Activated CD4-positive, alpha-beta T cell treated with anti-CD3 and anti-CD28 coated beads, Interleukin-2, amount 50 U/mL, for 48 hours (primary cell): ENCODE measurements at places on chromosomes 7 and 10.

- no peak for DNase-seq
These were observed 30.0 kb downstream of the NUDT1 start for GRCh38 chr7:2272031-2272430.

GRCh38 chr10:42962902-42963231 lies 114.0 kb upstream of the RET start:
- DNase-seq: no peak

DNA sequence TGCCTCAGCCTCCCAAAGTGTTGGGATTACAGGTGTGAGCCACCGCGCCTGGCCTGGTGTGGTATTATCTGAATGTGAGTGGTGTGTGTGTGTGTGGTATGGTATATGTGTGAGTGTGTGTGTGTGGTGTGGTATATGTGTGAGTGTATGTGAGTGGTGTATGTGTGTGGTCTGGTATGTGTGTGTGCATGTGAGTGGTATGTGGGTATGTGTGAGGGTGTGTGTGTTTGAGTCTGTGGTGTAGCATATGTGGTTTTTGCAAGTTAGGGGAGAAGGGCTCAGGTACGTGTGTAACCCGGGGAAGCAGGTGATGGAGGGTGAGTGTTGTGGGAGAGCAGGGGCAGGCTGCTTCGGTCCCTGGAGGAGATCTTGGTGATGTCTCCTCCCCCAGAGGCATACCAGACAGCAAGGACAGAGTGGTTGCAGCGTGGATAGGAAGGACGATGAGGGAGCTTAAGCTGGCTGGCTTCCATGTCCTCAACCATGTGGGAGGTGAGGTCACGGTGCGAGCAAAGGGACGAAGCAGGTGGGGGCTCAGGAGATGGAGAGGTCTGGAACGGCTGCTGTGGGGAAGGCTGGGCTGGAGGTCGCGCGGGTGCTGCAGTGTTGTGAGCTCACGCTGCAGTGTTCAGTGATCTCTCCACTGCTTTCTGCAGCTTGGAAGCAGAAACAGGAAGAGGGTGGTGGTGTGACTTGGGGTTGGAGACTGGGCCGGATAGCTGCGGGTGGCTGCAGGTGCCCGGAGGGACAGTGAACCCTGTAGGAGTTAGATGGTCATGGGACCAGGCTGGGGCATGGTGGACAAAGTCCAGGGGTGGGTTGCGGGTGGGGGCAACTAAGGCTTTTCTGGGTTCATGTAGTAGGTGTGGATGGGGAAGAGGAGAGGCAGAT lies 5.0 kb downstream of the ZYX start:
- peak; percentile 28 for DNase-seq

DNA sequence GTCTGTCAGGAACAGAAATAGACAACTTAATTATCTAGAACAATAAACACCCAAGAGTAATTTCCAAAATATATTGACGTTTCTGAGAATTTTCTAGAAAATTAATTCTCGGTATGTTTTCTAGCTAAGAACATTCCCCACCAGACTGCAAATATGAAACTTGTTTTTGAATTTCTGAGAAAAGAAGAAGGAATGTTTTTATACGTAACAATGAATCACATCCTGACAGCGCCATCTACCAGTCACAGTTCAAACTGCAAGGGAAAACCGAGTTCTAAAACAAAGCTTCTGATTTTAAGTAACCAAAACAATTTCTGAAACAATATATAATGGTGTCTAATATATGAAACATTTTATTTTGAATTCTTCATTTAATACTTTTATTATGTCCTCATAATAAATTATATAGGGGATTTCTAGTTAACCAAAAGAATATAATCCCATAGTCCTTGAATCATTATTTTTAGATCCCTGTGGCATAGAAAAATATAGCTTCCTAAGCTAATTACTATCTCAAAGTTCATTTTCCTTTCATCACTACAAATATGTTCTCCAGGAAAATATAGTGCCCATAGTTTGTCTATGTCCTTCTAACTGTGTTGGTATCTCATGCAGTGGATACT lies 34.5 kb upstream of the MEOX2 start:
- DNase-seq: peak; percentile 25

- DNase-seq: no peak
These were observed 7.4 kb downstream of the ZSCAN21 start for GRCh38 chr7:100057006-100057405.

GRCh38 chr10:19577807-19578206 lies 238.4 kb upstream of the PLXDC2 start:
- DNase-seq: no peak

GRCh38 chr10:84291384-84291783 lies 37.0 kb upstream of the CCSER2 start:
- DNase-seq: no peak

GRCh38 chr10:87657371-87657770 lies 2.3 kb upstream of the PAPSS2 start:
- no peak for DNase-seq

- no peak for DNase-seq
These were observed 367.8 kb upstream of the ZMIZ1 start for GRCh38 chr10:78700816-78701520.

- DNase-seq: no peak
These were observed 55.1 kb upstream of the GLCCI1 start for GRCh38 chr7:7913504-7913903.

DNA sequence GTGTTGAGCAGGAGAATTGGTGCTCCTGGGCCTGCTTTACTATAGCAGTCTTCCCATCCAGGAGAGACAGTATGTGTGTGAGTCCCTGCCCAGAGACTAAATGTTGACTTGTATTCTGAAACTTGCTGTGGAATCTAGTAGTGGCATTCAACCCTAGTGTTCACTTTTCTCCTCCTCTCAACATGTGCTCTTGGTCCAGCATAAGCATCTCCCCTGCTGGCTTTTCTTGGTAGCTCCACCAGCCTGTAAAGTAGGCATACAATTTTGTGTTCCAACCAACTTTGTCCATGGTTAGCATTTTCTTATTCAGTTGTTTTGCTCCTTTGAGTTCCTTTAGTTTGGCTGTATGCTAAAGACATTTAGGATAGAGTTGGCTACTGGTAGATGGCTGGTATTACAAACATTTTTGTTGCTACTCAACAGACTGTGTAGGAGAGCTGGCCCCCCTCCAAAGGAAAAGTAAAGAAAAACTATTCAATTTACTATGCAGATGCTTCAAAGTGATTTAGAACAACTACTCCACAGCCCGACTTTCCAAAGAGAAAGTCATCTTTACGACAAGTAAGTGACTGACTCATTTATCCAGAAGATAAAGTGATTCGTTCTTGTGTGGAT lies 46.0 kb downstream of the ASB4 start:
- no peak for DNase-seq

DNA sequence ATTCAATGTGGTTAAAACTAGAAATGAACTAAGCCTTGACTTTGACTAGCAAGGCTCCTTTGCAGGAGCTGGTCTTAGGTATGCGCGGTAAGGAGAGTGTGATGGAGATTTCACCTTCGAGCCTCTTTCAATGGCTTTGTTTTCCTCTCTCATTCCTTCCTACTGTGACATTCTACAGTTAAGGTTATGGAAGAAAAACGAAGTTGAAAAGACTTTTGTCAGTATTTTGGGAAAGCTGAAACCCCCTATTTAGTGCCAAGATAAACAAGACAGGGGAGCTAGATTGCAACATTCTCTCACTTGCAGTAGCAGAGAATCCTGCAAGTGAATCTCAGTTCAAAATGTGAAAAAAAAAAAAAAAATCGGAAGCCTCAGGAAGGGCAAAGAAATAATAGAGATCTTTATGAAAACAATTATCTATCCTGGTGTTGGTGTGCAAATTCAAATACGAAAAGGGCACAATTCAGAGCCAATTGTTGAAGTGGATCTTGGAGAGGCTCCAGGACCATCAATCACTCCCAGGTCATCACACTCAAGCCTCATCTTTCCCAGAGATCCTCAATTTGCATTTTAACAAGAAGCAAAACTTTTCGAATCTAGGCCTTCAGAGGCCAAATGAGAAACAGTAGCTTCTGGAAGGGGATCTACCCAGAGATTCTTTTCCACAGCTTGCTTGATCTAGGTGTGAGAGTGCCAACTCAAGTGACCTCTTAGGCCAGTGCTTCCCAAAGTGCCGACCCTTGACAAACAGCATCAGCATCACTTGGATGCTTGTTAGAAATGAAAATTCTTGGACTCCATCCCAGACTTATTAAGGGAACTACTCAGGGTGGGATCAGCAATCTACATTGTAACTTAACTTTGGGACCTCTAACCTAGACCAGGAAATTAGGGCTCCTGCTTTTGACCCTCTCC lies 163.8 kb downstream of the INHBA start:
- DNase-seq: no peak

DNA sequence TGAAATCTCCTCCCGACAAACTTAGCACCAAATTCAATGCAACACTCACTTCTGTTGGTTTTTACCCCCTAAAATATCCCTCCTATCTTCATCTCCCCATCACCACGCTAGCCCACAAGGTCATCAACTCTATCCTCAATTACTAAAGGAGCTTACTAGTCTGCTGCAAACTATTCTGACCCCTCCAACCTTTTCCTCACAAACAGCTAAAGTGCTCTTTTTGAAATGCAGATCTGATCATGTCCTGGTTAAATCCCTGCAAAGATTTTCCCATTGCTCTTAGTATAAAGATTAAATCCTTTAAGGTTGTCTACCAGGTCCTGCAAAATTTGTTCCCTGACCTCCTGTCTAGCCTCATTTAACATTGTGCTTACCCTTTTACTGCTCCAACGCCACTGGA lies 8.6 kb downstream of the SGCE start:
- no peak for DNase-seq

DNA sequence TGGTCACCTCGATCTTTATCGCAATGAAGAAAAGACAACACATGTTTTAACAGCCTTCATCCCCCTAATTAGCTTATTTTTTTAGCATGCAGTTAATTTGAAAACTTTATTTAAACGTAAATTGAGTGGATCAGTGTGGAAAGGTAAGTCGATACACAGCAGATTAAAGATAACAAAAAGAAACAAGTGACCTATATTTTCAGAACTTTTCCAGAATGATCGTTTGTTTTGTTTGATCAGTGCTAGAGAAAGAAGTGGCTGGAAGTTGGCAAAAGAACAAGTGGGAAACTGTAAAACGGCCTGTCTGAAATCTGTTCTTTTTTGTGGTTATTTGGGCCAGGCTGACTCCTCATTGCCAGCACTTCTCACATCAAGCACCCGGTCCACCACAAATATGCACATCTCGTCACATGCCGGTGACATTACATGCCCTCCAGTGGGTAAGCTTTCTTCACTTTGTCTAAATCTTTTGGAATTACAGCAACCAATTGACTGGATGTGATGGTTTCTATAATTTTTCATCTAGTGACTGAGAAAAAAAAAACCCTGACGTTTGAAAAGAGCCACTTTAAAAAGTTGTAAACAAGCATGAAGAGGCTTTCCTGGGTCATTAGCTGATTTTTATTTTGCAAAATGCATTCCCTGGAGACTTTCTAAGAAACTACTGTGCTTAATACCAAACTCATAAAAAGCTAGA lies 33.2 kb downstream of the C7orf33 start:
- no peak for DNase-seq

DNA sequence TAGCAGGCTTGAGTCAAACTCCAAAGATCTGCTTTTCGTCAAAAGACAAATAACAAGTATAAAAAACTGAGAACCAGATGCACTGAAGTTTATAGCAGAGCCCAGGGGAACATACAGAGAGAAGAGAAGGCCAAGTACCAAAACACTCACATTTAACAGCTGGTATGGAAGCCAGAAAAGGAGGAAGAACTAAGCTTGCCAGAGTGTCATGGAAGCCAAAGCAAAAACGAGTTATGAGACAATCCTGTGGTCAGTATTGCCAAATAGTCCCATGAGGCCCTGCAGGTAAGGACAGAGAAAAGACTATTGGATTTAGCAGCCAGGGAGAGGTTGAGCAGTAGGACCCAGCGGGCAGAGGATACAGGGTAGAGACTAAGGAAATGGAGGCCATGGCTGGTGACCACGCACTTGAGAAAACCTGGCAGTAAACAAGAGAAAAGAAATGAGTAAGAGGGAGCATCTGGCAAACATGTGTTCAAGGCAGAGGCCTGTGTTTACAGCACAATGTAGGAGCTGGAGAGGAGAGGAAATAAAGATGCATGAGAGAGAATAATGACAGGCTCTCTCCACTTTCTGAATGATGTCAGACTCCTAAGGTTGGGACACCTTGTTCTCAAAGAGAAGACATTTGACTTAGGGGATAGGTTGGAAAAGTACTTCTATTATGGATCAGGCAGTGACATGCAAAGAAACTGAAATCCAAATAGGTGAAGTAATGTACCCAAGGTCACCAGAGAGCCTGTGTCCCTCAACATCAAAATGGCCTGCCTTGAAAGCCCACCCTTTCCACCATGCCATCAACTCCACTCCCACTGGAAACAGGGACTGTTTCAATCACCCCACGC lies 9.1 kb downstream of the CREB3L2 start:
- DNase-seq: no peak

- no peak for DNase-seq
These were observed 230.3 kb upstream of the MDFIC start for GRCh38 chr7:114691605-114692004.

- peak; percentile 24 for DNase-seq
These were observed 839 bp downstream of the IKZF5 start for GRCh38 chr10:123007558-123008354.

DNA sequence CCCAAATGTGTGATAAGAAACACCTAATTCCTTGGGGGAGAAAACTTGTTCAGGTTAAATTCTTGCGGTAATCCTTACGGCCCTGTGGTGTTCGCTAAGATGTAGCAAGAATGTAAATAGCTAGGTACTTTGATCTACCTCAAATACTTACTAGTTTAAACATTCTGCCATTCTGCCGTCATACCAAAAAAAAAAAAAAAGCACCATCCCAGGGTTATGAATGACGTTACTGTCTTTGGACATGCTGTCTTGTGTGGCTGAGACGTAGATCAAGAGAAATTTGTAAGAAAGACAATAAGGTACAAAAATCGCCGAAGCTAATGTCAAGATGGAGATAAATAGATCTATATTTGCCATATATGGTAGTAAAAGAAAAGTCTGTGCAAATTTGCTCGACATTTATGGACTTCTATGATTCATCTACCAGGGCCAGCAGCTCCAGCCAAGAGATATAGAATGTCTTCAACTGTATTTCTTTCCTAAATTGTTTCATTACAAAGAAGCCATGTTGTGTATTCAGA lies 195.6 kb downstream of the CUX1 start:
- no peak for DNase-seq

DNA sequence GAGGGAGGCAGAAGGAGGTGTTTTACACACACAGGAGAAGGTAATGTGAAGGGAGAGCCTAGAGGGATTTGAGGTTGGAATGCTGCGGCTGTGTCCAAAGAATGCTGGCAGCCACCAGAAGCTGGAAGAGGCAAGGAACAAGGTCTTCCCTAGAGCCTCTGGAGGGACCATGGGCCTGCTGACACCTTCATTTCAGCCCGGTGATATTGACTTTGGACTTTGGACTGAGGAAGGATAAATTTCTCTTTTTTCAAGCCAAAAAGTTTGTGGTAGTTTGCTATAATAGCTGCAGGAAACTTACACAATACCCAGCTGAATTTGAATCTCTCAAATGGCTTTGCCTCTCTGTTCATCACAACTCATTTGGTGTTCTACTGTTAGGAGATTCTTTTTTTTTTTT lies 34.6 kb downstream of the UBN2 start:
- no peak for DNase-seq

DNA sequence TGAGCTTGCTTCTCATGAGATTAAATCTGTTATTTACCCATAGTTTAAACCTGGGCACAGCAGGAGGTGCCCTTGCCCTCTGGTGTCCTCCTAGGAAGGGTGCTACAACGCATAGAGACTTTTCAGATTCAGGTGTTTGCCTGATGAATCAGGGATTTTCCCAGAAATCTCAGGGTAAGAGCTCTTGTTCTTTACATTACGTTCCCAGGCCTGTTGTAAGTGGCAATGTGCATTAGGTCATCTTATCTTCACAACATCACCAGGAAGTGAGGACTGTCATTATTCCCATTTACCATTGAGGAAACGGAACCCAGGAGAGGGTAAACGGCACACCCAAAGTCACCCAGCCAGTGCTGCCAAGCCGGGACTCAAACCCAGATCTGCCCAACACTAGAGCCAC lies 73.0 kb downstream of the NHLRC2 start:
- no peak for DNase-seq
